ENCODE measurements at places on chromosomes 6 and 20. TPM values are rescaled to one million over a fixed set of nuclear protein-coding genes. Genes with fewer than 3 reads are reported as not detected.

The NHLRC1 gene
- total RNA-seq, result 1.3 TPM

The C6orf15 gene
- total RNA-seq, result not detected

- H3K27me3 ChIP-seq, result peaks cover 3% of the 10 kb centered on the region
- no peak overlapping the region for H3K4me3 ChIP-seq
- H3K4me1 ChIP-seq, result no peaks in the 10 kb centered on the region
- no peaks in the 10 kb centered on the region for H3K36me3 ChIP-seq
- H3K27ac ChIP-seq, result peak overlapping the region; percentile 48
Measured at GRCh38 chr20:36181934-36182603, 27.5 kb downstream of the EPB41L1 start.

The FAM210B gene
- 1.8 TPM for total RNA-seq

- no peak for DNase-seq
- H3K4me3 ChIP-seq, result no peak overlapping the region
- H3K36me3 ChIP-seq, result no peaks in the 10 kb centered on the region
- H3K27ac ChIP-seq, result no peak overlapping the region
- no peaks in the 10 kb centered on the region for H3K4me1 ChIP-seq
Measured at GRCh38 chr6:95084867-95085266, 492.5 kb upstream of the MANEA start.

The GNAS-AS1 gene
- 4.7 TPM for total RNA-seq

DNA sequence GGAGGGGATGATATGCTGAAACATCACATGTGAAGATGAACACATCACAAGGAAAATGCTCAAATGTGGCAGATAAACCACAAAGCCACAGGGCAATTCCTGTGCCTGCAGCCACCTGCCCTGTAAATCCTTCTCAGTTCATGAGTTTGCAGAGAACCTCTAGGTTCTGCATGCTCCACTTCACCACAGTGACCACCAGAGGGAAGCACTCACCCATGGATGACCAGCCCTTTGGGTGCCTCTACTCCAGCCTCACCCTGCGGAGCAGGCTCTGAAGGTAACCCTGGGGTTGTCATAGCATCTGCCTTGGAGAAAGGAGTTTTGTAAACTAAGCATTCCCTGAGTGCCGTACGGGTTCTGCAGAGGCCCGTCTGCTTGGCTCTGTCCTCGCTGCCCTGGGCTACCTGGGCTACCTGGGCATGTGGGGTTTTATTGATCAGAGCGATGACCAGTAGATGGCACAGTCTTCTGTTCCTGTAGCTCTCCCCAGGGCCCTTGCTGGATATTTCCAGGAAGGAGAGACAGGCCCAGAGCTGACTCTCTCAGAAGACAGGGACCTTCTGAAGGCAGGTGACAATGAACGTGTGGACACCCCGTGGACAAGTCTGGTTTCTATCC lies 31.7 kb upstream of the CST1 start:
- H3K4me3 ChIP-seq, result no peak overlapping the region
- DNase-seq, result no peak
- no peaks in the 10 kb centered on the region for H3K4me1 ChIP-seq
- H3K36me3 ChIP-seq, result no peaks in the 10 kb centered on the region

- H3K27ac ChIP-seq, result no peak overlapping the region
- no peak for DNase-seq
- H3K4me3 ChIP-seq, result no peak overlapping the region
- no peaks in the 10 kb centered on the region for H3K36me3 ChIP-seq
- peaks cover 7% of the 10 kb centered on the region for H3K4me1 ChIP-seq
Measured at GRCh38 chr6:16824845-16825685, 63.8 kb upstream of the ATXN1 start.

The GRIK2 gene
- total RNA-seq, result not detected

- H3K27me3 ChIP-seq, result no peaks in the 10 kb centered on the region
- H3K4me1 ChIP-seq, result peaks cover 87% of the 10 kb centered on the region
- peak overlapping the region; percentile 97 for H3K27ac ChIP-seq
Measured at GRCh38 chr20:38873050-38873581, 53.1 kb upstream of the FAM83D start.

DNA sequence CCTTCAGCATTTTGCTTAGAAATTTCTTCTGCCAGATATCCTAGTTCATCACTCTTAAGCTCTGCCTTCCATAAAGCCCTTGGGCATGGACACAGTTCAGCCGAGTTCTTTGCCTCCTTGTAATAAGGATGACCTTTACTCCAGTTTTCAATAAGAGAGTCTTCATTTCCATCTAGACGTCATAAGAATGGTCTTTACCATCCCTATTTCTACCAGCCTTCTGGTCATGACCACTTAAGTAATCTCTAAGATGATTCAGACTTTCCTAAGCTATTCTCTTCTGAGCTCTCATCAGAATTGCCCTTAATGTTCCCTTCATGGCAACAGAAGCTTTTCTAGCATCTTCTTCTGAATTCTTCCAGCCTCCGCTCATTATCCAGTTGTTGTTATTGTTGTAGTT lies 126.1 kb downstream of the TFAP2C start:
- H3K4me3 ChIP-seq, result no peak overlapping the region
- no peaks in the 10 kb centered on the region for H3K36me3 ChIP-seq
- H3K27me3 ChIP-seq, result peaks cover 19% of the 10 kb centered on the region
- DNase-seq, result no peak
- no peaks in the 10 kb centered on the region for H3K4me1 ChIP-seq

The NKX2-2 gene
- total RNA-seq, result not detected

GRCh38 chr6:39649996-39650395 lies 75.2 kb downstream of the KIF6 start:
- no peaks in the 10 kb centered on the region for H3K36me3 ChIP-seq
- peaks cover 5% of the 10 kb centered on the region for H3K27me3 ChIP-seq
- no peak overlapping the region for H3K4me3 ChIP-seq
- H3K27ac ChIP-seq, result no peak overlapping the region
- DNase-seq, result no peak

GRCh38 chr20:6045566-6045965 lies 8.3 kb downstream of the LRRN4 start:
- no peak overlapping the region for H3K4me3 ChIP-seq
- H3K27ac ChIP-seq, result no peak overlapping the region
- peaks cover 4% of the 10 kb centered on the region for H3K27me3 ChIP-seq
- DNase-seq, result no peak

The SLC17A2 gene
- total RNA-seq, result not detected

- H3K36me3 ChIP-seq, result peaks cover 38% of the 10 kb centered on the region
- no peaks in the 10 kb centered on the region for H3K27me3 ChIP-seq
- H3K27ac ChIP-seq, result peak overlapping the region; percentile 99
Measured at GRCh38 chr6:159989492-159990480, 20.9 kb downstream of the IGF2R start.

The IP6K3 gene
- total RNA-seq, result not detected

The GPR63 gene
- total RNA-seq, result 0.14 TPM

The BLTP3A gene
- 21.4 TPM for total RNA-seq

DNA sequence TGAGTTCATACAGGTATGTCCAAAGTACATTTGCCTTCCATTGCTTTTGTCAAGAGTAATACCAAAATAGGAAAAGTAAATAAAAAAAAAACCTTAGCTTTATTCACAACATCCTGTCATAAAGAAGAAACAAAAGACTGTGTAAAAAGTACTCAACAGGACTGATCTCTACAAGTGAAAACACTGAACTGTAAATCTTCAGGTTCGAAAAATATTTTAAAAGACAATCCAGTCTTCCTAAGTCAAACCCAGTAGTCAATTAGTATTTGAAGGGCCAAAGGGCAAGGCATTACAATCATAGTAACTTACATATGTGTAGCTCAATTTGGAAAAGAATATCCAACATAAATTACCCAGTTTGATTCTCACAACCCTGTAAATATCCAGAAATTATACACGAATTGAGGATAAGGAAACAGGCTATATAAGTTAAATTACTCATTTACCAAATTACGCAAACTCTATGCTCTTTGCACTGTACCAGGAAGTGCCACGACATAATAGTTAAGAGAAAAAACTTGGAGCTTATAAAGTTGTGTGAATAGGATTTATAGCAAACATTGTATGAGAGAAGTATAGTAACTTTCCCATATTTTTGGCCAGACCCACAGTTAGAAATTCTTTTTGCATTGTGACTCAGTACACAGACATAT lies 21.2 kb downstream of the PTPRK start:
- H3K27ac ChIP-seq, result no peak overlapping the region
- peaks cover 4% of the 10 kb centered on the region for H3K27me3 ChIP-seq
- DNase-seq, result no peak
- H3K36me3 ChIP-seq, result no peaks in the 10 kb centered on the region
- H3K4me1 ChIP-seq, result no peaks in the 10 kb centered on the region
- H3K4me3 ChIP-seq, result no peak overlapping the region

The PRDM1 gene
- 192 TPM for total RNA-seq

DNA sequence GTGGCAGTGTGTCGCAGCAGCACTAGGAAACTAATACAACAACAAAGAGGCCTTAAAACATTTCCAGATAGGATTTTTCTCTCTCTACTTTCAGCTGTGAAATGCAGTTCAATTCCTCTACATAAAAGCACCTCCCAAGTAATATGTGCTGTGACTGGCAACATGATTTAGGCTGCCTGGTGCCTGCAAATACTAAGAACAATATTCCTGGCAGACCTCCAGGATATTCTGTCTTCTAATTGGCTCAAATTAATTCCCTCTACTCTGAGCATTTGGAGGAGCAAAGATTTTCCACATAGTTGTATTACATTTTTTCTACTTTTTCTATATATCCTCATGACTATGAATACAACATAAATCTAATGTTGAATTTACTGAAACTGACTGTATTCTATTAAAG lies 33.2 kb downstream of the SCGN start:
- H3K4me1 ChIP-seq, result no peaks in the 10 kb centered on the region
- H3K27me3 ChIP-seq, result peaks cover 19% of the 10 kb centered on the region
- no peaks in the 10 kb centered on the region for H3K36me3 ChIP-seq
- H3K4me3 ChIP-seq, result no peak overlapping the region
- H3K27ac ChIP-seq, result no peak overlapping the region

The MYT1 gene
- total RNA-seq, result not detected

The VSX1 gene
- not detected for total RNA-seq

- no peak overlapping the region for H3K4me3 ChIP-seq
- H3K36me3 ChIP-seq, result no peaks in the 10 kb centered on the region
- no peak overlapping the region for H3K27ac ChIP-seq
- H3K27me3 ChIP-seq, result no peaks in the 10 kb centered on the region
- no peaks in the 10 kb centered on the region for H3K4me1 ChIP-seq
- no peak for DNase-seq
Measured at GRCh38 chr20:13930281-13930680, 60.1 kb downstream of the SEL1L2 start.

DNA sequence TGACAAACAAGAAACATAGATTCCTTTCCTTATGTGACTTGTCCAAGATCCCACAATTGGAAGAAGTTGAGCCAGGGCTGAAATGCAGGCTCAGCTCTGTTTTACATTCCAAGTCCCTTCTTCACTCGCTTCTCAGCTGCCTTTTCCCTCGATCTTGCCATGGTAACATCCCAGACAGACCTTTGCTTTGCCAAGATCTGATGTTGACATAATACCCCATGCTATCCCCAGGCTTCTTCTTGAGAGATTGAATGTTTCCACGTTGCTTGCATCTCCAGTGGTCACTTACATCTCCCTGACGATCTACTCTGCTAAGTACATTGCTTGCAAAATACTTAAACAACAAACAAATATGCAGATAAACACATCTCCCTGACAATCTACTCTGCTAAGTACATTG lies 63.5 kb downstream of the TBXT start:
- H3K36me3 ChIP-seq, result peaks cover 5% of the 10 kb centered on the region
- H3K27me3 ChIP-seq, result peaks cover 22% of the 10 kb centered on the region
- H3K27ac ChIP-seq, result no peak overlapping the region
- no peak for DNase-seq
- no peaks in the 10 kb centered on the region for H3K4me1 ChIP-seq

The DUSP15 gene
- total RNA-seq, result not detected

The OR2J3 gene
- not detected for total RNA-seq

- peaks cover 5% of the 10 kb centered on the region for H3K27me3 ChIP-seq
- peak overlapping the region; percentile 91 for H3K4me3 ChIP-seq
- H3K27ac ChIP-seq, result peak overlapping the region; percentile 95
- peaks cover 36% of the 10 kb centered on the region for H3K4me1 ChIP-seq
Measured at GRCh38 chr20:21303872-21304586, 898 bp downstream of the XRN2 start.

DNA sequence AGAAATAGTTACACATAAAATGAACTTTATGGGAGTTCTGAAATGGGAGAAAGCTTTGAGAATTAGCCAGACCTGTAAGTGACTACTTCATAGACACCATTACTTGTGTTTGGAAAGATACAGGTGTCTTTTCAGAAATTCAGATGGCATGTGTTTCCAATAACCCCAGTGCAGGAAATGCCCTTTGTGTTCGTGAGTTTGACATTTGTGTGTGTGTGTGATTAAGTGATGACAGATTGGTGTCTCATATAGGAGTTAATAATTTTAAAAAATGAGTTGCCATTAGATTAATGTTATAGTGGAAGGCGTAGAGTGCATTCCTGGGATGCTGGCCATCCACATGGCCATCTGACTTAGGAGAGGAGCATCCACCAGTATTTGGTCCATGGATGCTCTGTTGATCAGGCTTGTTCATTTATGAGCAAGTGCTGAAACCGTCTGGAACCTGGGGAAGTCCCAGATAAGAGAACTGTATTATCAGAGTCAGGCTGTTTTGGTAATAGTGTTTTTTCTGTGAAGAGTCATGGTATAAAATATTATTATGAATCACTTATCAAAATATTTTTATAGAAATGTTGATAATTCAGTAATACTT lies 3.1 kb downstream of the STK4 start:
- no peak for DNase-seq
- H3K4me3 ChIP-seq, result peak overlapping the region; percentile 94
- H3K27me3 ChIP-seq, result no peaks in the 10 kb centered on the region

The DOP1A gene
- total RNA-seq, result 32.6 TPM

DNA sequence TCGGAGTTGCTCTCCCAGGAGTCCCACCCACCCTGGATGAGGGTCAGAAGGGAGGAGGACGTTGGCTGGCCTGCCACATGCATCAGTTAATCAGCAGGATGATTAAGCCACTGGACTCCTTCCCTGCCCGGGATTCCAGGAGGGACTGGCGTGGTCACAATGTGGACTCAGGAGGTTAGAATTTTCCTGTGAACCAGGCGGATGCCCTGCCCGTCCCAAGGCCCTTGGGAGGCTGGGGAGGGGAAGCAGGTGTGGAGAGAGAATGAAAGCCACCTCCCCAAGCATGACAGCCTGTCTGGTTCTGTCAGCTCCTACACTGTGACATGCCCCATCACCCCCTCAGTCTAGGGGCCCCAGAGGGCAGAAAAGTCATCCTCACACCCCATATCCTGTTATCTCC lies 11.6 kb upstream of the ITPR3 start:
- DNase-seq, result no peak
- no peak overlapping the region for H3K4me3 ChIP-seq
- no peaks in the 10 kb centered on the region for H3K36me3 ChIP-seq
